ENCODE measurements at places on chromosomes 12 and 14.

DNA sequence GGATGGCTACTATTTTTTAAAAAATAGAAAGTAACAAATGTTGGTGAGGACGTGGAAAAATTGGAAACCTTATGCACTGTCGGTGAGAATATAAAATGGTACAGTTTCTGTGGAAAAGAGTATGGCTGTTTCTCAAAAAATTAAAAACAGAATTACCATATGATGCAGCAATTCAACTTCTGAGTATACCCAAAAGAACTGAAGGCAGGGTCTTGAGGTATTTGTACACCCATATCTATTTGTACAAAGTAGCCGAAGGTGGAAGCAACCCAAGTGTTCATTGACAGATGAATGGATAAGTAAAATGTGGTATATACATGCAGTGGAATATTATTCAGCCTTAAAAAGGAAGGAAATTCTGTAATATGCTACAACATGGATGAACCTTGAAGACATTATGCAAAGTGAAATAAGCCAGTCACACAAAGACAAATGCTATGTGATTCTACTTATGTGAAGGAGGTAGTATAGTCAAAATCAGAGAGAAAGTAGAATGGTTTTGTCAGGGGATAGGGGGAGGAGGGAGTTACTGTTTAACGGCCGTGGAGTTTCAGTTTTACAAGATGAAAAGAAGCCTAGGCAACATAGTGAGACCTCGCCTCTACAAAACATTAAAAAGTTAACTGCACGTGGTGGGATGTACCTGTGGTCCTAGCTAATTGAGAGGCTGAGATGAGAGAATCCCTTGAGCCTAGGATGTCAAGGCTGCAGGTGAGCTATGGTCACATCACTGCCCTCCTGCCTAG, 38.4 kb upstream of the CCT2 start:
- no peak overlapping the region for H3K27ac ChIP-seq
- H3K4me1 ChIP-seq: no peaks in the 10 kb centered on the region
- H3K27me3 ChIP-seq: no peaks in the 10 kb centered on the region
- no peak overlapping the region for H3K4me3 ChIP-seq
- no peak for DNase-seq

GRCh38 chr14:95182379-95182778, 25.1 kb upstream of the DICER1 start:
- no peaks in the 10 kb centered on the region for H3K27me3 ChIP-seq
- peak overlapping the region; percentile 67 for H3K27ac ChIP-seq
- DNase-seq: no peak
- no peak overlapping the region for H3K4me3 ChIP-seq
- no peaks in the 10 kb centered on the region for H3K36me3 ChIP-seq
- no peaks in the 10 kb centered on the region for H3K4me1 ChIP-seq

GRCh38 chr12:118851891-118852290, 129.4 kb upstream of the SRRM4 start:
- H3K27me3 ChIP-seq: no peaks in the 10 kb centered on the region
- DNase-seq: no peak
- H3K4me1 ChIP-seq: no peaks in the 10 kb centered on the region
- no peak overlapping the region for H3K27ac ChIP-seq

GRCh38 chr14:23632461-23633159, 3.6 kb upstream of the DHRS2 start:
- DNase-seq: no peak
- no peaks in the 10 kb centered on the region for H3K27me3 ChIP-seq
- H3K4me3 ChIP-seq: no peak overlapping the region
- H3K27ac ChIP-seq: peak overlapping the region; percentile 34
- H3K4me1 ChIP-seq: no peaks in the 10 kb centered on the region
